Activated effector memory CD4-positive, alpha-beta T cell treated with Interleukin-2 at 50 U/mL for 16 hours (primary cell): ENCODE measurements at places on chromosomes 13 and 19.

GRCh38 chr19:50728084-50728737 lies 5.0 kb downstream of the CLEC11A start:
- DNase-seq: no peak

DNA sequence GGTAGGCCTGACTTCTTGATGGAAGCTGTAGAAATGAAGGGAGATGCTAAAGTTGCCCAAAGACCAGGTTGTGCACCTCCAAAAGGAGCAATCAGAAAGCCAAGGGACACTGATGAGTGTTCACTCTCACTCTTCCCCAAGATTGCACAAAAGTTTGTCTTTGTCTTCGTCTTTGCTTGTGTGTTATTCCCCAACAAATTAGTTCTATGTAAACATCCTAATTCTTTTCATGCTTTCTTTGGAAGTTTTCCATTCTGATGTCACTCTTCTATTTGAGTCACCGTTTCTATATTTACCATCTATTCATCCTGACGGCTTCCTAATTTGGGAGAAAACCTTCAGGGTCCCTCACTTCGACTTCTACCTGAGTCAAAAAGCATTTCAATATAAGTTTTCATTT lies 3.7 kb upstream of the TMEM272 start:
- no peak for DNase-seq

DNA sequence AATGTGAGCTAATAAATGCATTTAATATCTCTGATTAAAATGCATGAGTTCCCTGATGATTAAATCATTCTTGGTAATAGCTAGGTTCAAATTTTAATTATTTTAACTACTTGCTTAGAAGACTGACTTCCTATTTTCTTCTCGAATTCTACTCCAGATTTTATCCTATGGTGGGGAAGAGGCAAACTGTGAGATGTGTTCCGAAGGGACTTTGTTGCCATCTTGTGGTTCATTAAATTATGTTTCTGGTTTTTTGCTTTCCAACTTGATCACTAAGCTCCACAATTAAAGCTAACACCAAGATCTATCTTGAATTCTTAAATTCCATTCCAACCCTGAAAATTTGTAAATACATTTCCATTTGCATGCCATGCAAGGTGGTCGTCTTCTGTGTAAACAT lies 538.4 kb upstream of the PCDH20 start:
- DNase-seq: no peak

DNA sequence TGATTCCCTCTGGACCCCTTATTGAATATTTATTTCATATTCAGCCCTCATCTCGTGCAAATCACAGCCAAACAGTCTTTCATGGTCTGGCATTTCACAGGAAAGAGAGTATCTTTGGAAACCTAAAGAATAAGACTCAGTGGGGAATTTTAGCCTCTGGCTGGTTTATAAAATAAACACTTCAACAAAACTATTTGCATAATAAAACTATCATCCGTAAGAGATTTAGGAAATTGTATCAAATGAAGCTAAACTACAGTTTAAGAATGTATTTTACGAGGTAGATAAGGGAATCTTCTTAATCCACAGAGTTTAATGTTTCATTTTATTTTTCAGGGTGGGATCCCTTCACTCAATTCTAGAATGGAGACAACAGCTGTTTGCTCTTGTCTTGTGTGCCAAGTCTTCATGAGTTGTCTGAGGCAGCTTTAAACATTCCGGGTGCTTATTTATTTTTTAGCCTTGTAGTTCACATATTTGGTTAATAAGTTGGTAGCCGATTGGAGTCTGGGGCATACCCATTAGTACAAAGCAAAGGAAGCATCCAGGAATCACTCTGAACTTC lies 634.4 kb upstream of the KLF12 start:
- no peak for DNase-seq

- DNase-seq: no peak
Measured at GRCh38 chr19:51702825-51703574, 9.9 kb downstream of the SPACA6 start.

DNA sequence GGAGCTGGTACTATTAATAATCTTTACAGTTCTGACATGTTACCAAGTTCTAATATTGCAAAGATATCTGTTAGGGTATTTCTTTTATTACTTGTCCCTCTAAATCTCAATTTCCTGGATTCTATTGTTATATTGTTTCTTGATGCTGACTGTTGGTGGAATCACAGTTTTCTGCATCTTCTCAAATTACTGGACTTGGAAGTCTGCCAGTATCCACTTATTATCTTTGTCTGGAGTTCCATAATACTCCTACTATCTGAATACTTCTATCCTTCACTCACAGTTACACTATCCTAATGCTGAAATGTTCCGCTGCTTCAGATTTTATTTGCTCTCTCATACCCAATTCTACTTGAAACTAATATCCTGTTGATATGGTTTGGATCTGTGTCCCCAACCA lies 1985.7 kb upstream of the PRR20A start:
- DNase-seq: no peak

DNA sequence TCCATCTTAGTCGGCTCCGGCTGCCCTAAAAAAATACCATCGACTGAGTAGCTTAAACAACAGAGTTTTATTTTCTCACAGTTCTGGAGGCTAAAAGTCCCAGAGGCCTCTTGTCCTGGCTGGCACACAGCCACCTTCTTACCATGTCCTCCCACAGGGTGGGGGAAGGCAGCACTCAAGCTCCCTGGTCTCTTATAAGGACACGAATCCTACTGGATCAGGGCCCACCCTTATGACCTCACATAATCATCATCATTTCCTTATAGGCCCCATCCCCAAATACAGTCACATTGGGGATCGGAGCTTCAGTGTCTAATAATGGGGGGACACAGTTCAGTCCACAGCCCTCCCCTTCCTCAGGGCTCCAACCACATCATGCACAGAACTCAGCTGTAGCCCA lies 2.6 kb upstream of the TUBA3C start:
- DNase-seq: no peak

DNA sequence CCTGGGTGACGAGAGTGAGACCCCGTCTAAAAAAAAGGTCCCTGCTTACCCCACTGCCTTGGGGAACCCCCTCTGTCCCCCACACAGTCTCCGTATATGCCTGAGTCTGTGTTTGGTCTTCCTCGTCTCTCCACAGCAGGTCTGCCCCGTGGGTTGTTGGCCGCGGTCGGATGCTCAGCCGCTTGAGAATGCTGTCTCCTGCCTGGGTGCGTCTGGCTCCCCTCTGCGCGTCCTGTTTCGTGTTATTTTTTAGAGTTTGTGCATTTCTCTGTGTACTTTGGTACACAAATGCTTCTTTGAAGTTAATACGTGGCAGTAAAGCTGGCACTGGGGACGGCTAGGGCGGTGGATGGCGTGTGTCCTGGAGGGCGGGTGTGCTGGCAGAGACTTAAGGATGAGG lies 34.9 kb downstream of the KDM4B start:
- DNase-seq: no peak
